ENCODE measurements at places on chromosomes 16 and 17.

GRCh38 chr16:85353839-85354685 is 241.8 kb upstream of the CIBAR2 start:
- no peak for DNase-seq

DNA sequence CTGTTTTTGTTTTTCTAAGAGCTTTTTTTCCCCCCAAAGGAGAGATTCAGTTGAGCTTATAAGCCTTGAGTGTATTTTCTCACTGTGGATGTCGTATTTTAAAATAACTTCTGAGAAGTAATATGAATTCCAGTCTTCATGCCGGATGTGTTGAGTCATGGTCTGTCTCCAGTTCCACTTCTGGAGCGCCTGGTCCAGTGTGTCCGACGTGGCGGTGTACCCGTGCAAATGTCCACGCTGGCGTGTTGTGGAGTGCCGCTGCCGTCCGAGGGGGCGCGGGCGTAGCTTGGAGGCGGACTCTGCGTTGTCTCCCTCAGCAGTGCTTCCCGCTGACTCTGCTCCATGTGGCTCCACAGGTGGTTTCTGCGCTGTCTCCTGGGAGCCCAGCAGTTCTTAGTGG is 60.9 kb upstream of the ZNF750 start:
- DNase-seq, result no peak

DNA sequence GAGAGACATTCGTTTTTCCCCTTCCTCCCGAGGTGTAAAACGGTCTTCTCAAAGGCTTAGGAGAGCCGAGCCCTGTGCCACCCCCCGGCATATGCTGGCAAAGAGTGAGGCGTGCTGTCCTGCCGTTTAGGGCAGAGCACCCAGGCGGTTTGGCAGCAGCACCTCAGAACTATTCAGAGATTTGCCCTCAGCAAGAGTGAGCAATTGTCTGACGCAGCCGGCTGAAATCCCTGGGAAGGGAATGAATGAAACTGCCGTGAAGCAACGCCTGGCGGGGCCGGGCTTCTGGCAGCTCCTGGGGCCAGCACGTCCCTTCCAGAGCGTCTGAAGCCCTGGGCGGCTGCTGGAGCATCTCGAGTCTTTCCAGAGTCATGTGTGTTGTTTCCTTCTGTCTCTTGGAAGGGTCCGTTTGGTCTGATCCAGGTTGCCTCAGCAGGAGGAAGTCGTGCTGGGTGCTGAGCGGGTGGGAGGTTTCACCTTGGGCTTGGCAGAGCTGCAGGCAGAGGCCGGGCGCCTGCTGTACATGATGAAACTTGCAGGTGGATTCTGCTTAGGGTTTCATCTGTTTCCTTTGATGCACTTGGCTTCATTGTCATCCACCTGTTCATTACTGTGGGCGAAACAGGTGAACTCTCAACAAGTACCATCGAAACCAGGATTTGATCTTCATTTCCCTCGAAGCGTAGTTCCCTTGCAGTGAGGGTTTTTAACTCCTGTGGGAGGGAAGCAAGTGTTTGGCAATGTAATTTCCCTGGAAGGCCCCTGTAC is 35.4 kb downstream of the TBCD start:
- no peak for DNase-seq

GRCh38 chr17:77548967-77549366 is 408.2 kb downstream of the SEC14L1 start:
- DNase-seq, result no peak

DNA sequence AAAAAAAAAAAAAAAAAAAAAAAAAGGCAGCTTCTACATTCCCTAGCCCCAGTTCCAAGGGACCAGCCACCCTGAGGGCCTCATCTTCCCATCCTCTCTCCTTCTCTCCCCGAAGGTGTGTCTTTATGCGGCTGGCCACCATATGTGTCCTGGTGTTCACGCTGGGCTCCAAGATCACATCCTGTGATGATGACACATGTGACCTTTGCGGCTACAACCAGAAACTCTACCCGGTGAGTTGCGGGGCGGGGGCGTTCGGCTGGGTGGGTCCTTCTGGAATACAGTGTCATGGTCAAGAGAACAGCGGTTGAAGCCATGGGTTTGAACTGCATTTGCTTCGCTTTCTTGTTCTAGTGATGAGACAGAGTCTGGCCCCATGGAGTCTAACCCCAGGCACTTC is 22.6 kb upstream of the COQ7 start:
- DNase-seq, result no peak

DNA sequence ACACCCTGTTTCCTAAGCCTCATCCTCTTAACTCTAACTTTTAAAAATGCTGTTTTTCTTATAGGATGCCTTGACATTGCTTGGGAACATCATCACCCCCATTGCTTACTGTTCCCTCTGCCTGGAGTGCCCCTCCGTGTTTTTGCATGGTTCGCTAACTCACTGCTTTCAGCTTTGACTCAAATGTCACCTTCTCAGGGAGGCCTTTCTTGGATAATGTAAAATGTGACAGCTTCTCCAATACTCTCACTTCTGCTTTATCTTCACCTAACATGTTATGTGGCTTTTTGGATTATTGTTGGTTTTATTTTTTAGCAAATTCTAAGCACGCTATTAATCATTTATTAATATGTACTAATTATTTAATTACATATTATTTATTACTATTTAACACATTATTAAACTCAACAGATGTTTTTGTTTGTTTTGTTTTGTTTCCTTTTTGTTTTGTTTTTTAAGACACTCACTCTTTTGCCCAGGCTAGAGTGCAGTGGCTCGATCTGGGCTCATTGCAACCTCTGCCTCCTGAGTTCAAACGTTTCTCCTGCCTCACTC is 3.8 kb downstream of the CRYM start:
- no peak for DNase-seq

- DNase-seq, result no peak
Measured at GRCh38 chr17:72406498-72406897, 285.7 kb downstream of the SOX9 start.

DNA sequence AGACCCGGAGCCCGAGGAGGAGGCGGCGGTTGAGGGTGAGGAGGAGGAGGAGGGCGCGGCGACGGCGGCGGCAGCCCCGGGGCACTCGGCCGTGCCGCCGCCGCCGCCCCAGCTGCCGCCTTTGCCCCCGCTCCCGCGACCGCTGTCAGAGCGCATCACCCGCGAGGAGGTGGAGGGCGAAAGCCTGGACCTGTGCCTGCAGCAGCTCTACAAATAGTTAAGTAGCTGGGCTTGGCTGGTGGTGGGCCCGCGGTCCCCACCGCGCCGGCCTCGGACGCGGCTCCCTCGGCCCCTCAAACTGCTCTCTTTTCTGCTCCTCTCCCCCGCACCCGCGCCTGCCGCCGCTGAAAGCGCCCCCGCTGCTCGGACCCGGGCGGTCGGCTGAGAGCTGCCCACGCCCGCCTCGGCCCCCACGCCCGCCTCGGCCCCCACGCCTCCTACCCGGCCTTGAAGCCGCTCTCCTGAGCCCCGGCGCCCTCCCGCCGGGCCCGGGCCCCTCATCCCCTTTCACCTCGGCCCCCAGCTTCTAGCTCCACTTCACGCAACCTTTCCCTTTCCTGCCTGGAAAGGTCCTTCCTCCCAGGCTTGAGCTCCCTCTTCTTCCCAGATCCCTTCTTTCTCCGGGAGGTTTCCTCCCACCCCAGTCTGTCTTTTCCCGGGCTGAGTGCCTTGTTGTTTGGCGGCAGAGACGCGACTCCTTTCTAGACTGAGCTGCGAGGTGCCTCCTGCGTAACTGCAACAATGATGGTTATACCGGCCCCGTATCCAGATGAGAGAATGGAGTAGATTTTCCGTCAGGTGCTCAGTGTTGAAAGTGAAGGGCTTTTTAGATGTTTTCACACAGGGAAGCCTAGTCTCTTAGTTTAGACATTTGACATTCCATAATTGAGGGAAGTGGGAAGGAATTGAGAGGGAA is 850 bp downstream of the PPM1E start:
- no peak for DNase-seq

GRCh38 chr17:82648742-82649331 is 593 bp upstream of the WDR45B start:
- no peak for DNase-seq

- no peak for DNase-seq
Measured at GRCh38 chr16:26391833-26392232, 674.9 kb upstream of the C16orf82 start.

GRCh38 chr17:75753514-75754377 is 11.2 kb downstream of the GALK1 start:
- DNase-seq, result no peak

GRCh38 chr16:84462296-84463210 is 41.9 kb downstream of the MEAK7 start:
- no peak for DNase-seq

GRCh38 chr17:48559840-48560817 is 15.2 kb upstream of the HOXB2 start:
- no peak for DNase-seq

DNA sequence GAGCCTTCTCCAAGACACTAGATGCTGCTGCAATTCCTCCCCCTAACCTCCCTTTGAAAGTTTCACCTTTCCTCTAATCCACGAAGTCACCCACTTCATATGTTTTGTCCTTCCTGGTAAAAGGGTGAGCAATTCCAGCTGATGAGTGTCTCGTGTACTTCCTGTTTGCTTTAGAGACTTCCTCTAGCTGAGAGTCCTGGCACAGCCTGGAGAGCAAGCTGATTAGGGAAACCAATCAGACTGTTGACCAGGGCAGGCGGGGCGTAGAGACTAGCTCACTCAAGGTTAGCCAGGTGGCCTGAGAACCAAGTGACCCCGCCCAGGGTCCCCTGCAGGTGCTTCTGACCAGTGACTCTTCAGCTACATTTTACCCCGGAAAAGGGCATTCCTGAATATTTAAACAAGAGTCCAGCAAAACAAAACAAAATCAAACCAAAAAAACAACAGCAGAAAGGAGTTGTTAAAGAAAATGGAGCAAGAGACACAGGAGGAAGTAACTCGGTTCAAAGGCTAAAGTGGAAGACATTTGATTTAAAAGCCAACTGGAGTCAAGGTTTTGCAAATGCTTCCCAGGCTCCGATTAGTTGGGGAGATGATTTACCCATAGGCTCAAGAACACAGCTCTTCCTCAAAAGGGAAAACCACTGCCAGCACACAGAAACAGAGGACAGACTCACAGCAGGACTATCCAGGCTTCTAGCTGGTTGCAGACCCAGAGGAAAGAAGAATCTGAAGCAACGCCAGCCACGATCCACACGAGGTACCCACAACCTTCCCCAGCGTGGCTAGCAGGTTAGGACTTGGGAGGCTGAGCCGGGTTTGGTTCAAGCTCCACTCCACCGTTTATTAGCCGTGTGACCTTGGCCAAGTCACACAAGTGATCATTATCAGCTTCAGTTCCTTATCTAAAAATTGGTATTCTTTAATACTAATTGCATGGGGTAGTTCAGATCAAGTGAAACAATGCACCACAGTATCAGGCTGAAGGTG is 13.4 kb downstream of the HSPB9 start:
- peak; percentile 77 for DNase-seq

GRCh38 chr16:89352091-89352681 is 134.7 kb downstream of the ZNF778 start:
- DNase-seq, result no peak

Measured in A549 (cell line).